ENCODE measurements at places on chromosomes 5 and 9.

GRCh38 chr9:21804791-21805190 lies 2.4 kb downstream of the MTAP start:
- H3K27ac ChIP-seq, result peak overlapping the region; percentile 67
- peaks cover 19% of the 10 kb centered on the region for H3K36me3 ChIP-seq
- H3K4me3 ChIP-seq, result no peak overlapping the region
- H3K27me3 ChIP-seq, result peaks cover 7% of the 10 kb centered on the region
- peaks cover 43% of the 10 kb centered on the region for H3K4me1 ChIP-seq
- DNase-seq, result no peak

GRCh38 chr5:77925503-77925902 lies 149.4 kb upstream of the TBCA start:
- no peak for DNase-seq
- H3K4me1 ChIP-seq, result no peaks in the 10 kb centered on the region
- no peaks in the 10 kb centered on the region for H3K36me3 ChIP-seq
- H3K4me3 ChIP-seq, result no peak overlapping the region
- H3K27me3 ChIP-seq, result peaks cover 30% of the 10 kb centered on the region
- H3K27ac ChIP-seq, result no peak overlapping the region

- DNase-seq, result no peak
- no peaks in the 10 kb centered on the region for H3K36me3 ChIP-seq
- H3K4me1 ChIP-seq, result no peaks in the 10 kb centered on the region
- peaks cover 48% of the 10 kb centered on the region for H3K27me3 ChIP-seq
These were observed 193.2 kb downstream of the CACNA1B start for GRCh38 chr9:138070815-138071214.

- H3K4me3 ChIP-seq, result no peak overlapping the region
- DNase-seq, result no peak
- no peaks in the 10 kb centered on the region for H3K4me1 ChIP-seq
- no peak overlapping the region for H3K27ac ChIP-seq
These were observed 158.9 kb downstream of the ENTREP1 start for GRCh38 chr9:69483886-69484422.

DNA sequence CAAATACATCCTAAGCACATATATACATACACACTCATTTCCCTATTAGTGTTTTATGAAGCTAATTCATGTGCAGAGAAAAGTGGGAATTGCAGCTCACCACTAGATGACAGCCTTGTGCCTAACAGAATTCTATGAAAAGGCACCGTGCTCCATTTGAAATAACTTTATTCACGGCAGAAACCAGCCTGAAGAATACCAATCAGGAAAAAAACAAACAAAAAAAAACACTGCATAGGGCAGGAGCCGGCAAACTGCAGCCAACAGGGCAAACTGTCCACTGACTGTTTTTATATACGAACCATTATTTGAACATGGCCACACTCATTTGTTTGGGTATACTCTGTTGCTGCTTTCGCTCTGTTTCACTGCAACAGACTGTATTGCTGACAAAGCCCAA lies 33.6 kb downstream of the ERMP1 start:
- no peak overlapping the region for H3K4me3 ChIP-seq
- peaks cover 4% of the 10 kb centered on the region for H3K4me1 ChIP-seq
- peaks cover 20% of the 10 kb centered on the region for H3K36me3 ChIP-seq
- DNase-seq, result no peak
- H3K27me3 ChIP-seq, result no peaks in the 10 kb centered on the region

DNA sequence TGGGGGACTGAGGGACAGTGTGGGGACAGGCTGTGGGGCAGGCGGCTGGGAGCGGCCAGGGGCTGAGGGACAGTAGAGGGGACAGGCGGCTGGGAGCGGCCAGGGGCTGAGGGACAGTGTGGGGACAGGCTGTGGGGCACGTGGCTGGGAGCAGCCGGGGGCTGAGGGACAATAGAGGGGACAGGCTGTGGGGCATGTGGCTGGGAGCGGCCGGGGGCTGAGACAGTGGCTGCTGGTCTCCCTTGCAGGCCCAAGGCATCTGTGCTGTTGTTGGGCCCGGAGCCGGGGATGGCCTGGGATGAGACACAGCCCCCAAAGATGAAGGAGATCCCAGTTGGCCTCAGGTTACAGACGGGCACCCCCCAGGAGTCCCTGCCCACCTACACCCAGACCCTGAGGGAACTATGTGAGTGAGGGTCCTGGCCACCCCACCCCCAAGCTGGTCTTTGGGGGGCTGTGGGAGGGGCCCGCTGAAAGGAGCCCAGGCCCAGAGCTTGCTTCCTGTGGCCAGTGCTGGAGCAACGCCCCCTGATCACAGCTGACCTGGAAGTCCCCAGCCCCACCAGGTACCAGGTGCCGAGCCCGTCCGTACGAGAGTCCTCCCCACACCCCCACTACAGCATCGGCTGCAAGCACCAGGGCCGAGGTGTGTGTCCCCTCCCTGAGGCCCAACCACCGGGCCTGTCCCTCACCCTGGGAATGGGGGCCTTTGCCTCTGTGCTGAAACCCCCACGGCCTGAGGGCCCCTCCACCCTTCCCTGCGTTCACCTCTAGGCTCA lies 593 bp downstream of the STPG3 start:
- no peaks in the 10 kb centered on the region for H3K27me3 ChIP-seq
- peaks cover 15% of the 10 kb centered on the region for H3K36me3 ChIP-seq
- DNase-seq, result no peak
- no peak overlapping the region for H3K4me3 ChIP-seq
- no peak overlapping the region for H3K27ac ChIP-seq

- DNase-seq, result peak; percentile 15
- peak overlapping the region; percentile 62 for H3K4me3 ChIP-seq
- H3K27ac ChIP-seq, result peak overlapping the region; percentile 90
- peaks cover 3% of the 10 kb centered on the region for H3K36me3 ChIP-seq
- H3K27me3 ChIP-seq, result no peaks in the 10 kb centered on the region
These were observed 109.1 kb upstream of the PCA3 start for GRCh38 chr9:76655121-76655541.

DNA sequence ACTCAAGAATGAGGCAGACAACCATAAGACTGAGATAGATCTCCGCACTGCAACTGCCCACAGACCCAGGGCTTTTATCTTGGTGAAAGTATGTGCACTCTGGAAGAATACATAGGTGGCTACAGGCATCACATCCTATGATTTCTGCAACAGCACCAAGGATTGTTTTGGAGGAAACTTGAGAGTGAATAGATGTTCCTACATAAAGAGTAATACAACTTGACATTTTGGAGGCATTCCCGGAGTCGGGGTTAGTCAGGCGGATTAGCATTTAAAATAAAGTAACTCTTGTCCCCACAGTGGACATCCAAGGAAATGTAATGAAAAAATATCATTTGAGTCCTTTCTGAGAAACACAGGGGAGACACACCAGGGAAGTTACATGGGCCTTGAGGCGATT lies 26.7 kb downstream of the TMEM174 start:
- H3K27me3 ChIP-seq, result peaks cover 33% of the 10 kb centered on the region
- no peak overlapping the region for H3K4me3 ChIP-seq
- no peaks in the 10 kb centered on the region for H3K36me3 ChIP-seq
- no peak for DNase-seq
- H3K4me1 ChIP-seq, result no peaks in the 10 kb centered on the region
- H3K27ac ChIP-seq, result no peak overlapping the region

GRCh38 chr9:78296201-78296892 lies 578 bp upstream of the PSAT1 start:
- no peaks in the 10 kb centered on the region for H3K27me3 ChIP-seq
- peak overlapping the region; percentile 93 for H3K4me3 ChIP-seq
- peaks cover 17% of the 10 kb centered on the region for H3K4me1 ChIP-seq
- no peak for DNase-seq
- peaks cover 8% of the 10 kb centered on the region for H3K36me3 ChIP-seq
- peak overlapping the region; percentile 77 for H3K27ac ChIP-seq

- no peak overlapping the region for H3K27ac ChIP-seq
- DNase-seq, result no peak
- no peaks in the 10 kb centered on the region for H3K4me1 ChIP-seq
- H3K36me3 ChIP-seq, result peaks cover 4% of the 10 kb centered on the region
- H3K4me3 ChIP-seq, result no peak overlapping the region
These were observed 211.2 kb upstream of the TBCA start for GRCh38 chr5:77987331-77987730.

- H3K27me3 ChIP-seq, result peaks cover 30% of the 10 kb centered on the region
- H3K27ac ChIP-seq, result no peak overlapping the region
- H3K4me1 ChIP-seq, result peaks cover 5% of the 10 kb centered on the region
- DNase-seq, result no peak
- no peaks in the 10 kb centered on the region for H3K36me3 ChIP-seq
- H3K4me3 ChIP-seq, result no peak overlapping the region
These were observed 52.2 kb upstream of the TUT7 start for GRCh38 chr9:86406366-86406765.

- DNase-seq, result no peak
- no peaks in the 10 kb centered on the region for H3K36me3 ChIP-seq
- peaks cover 2% of the 10 kb centered on the region for H3K4me1 ChIP-seq
- peak overlapping the region; percentile 36 for H3K27ac ChIP-seq
- no peak overlapping the region for H3K4me3 ChIP-seq
- H3K27me3 ChIP-seq, result no peaks in the 10 kb centered on the region
These were observed 47.7 kb upstream of the TESK1 start for GRCh38 chr9:35557320-35557719.

- H3K4me3 ChIP-seq, result peak overlapping the region; percentile 84
- no peak for DNase-seq
- peaks cover 28% of the 10 kb centered on the region for H3K4me1 ChIP-seq
- peaks cover 20% of the 10 kb centered on the region for H3K36me3 ChIP-seq
- H3K27me3 ChIP-seq, result no peaks in the 10 kb centered on the region
These were observed 498 bp downstream of the ZNF367 start for GRCh38 chr9:96417661-96418082.

GRCh38 chr5:126000507-126000906 lies 422.7 kb upstream of the GRAMD2B start:
- H3K27me3 ChIP-seq, result no peaks in the 10 kb centered on the region
- H3K4me3 ChIP-seq, result no peak overlapping the region
- DNase-seq, result no peak
- no peak overlapping the region for H3K27ac ChIP-seq

DNA sequence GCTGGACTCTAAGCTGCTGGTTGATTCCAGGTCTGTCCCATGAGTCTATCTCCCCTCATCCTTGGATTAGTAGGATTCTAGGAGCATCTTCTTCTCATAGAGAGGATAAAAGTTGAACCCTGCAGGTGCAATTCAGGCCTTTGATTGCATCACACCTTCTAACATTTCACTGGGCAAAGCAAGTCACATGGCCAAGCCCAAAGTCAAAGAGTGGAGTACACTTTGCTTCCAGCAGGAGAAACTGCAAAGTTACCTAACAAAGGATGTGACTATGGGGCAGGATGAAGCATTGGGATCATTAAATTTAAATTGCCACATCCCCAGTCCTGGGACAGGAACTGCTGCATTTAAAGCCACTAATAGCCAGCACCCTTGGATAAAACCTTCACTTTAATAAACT lies 51.0 kb upstream of the EGFLAM start:
- H3K27ac ChIP-seq, result no peak overlapping the region
- H3K27me3 ChIP-seq, result peaks cover 6% of the 10 kb centered on the region
- DNase-seq, result no peak
- H3K36me3 ChIP-seq, result no peaks in the 10 kb centered on the region
